ENCODE measurements at places on chromosomes 12 and 14.

DNA sequence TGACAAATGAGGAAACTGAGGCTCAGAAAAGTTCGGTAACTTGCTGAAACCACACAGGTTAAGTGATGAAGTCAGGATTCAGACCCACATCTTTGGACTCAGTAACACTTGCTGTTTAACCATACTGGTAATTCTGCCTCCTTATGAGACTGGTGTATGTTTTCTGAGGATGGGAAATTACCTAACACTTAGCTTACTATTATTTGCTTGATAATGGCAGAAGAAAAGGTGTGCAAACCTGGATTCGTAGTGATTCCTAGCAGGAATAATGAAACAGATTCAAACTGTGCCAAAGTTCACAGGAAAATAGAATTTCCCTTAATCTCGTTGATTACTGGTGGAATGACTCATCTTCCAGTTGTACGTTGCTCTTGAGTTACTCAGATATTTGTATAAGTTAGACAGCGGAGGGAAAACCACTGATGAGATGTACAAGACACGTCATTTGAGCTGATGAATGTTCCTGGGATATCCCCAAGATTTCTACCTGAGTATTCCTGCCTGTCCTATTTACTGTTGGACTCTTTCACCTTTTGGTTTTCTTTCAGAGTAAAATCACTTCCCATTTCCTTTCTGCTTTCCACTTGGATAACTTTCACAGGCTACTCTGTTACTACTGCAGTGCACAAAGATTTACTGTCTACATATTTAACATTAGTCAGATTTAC is 37.5 kb downstream of the PRORP start:
- no peak for DNase-seq

DNA sequence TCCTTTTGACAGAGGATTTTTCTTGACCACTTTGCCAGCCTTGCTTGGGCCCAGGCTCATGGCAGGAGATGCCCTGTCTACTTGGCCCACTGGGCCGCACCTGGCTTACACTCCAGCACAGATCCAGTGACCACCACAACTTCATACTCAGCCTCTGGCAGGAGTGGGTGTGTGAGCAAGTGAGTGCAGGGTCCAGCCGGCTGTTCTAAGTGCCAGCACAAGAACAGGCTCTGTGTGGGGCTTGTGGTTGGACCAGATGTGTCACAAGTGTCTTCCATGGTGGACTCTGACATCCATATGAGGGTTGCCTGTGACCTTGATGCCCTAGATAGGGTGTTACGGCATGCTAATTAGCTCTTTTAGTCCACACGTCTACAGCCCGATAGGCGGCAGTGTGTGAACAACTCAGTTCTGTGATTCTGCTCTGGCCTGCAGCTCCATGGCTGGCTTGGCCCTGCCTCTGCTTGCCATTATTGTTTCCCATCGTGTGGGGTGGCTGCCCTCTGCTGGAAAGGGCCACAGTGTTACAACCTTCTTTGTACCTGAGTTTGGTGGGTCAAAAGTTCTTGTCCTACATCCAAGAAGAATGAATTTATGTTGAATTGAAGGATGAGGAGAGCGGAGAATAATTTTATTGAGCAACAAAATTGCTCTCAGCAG is 1089.1 kb downstream of the SLC6A15 start:
- peak; percentile 63 for DNase-seq

GRCh38 chr12:31887109-31887811 is 72.0 kb upstream of the RESF1 start:
- no peak for DNase-seq

- DNase-seq: peak; percentile 60
Measured at GRCh38 chr12:89621521-89621920, 87.1 kb downstream of the ATP2B1 start.

DNA sequence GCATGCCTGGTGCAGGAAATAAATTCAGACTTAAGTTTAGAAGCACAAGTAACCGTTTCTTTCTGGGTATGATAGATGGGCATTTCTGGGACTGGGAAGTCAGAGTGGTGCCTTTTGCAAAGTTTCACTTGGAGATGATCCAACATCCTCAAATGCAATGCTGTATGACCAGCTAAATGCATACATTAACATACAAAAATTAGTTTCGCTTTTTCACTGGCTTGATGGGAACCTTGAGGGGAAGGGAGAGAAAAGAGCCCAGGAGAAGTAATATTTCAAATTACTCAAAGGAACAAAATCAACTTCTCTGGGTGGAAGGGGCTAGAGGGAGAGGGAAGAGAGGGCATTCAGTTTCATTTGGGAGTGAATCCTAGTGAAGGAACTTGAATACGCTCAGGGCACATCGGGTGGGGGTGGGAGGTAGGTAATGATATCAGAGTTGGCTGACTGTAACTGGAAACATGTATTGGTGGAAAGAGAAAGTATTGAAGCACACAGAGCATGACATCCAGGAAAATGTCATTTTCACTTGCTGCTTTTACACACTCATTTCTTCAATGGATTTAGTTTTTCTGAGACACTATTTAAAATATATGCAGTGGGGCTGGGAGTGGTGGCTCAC is 175.5 kb downstream of the PTPRO start:
- DNase-seq: peak; percentile 4

Measured in hematopoietic multipotent progenitor cell treated with erythropoietin and hydrocortisone succinate and interleukin-3 and kit ligand, for 4 days (in vitro differentiated cells).